ENCODE measurements at places on chromosomes 5 and 9. TPM values are rescaled to one million over a fixed set of nuclear protein-coding genes. Genes with fewer than 3 reads are reported as not detected.

Gene GABRP
- 3.1 TPM for total RNA-seq

Gene ANKRD34B
- 0.17 TPM for total RNA-seq

Gene ACER2
- 7.5 TPM for total RNA-seq

Gene GCNT4
- total RNA-seq: 3.3 TPM

Gene ANKRD20A1
- 1.6 TPM for total RNA-seq

Gene HRCT1
- total RNA-seq: not detected

Gene HTR1A
- not detected for total RNA-seq

Gene DNAJC21
- 50.3 TPM for total RNA-seq

Gene CDX1
- total RNA-seq: 0.31 TPM

Gene ANKRD31
- total RNA-seq: 0.55 TPM

Gene SLC34A1
- total RNA-seq: not detected

Gene ARSI
- 0.24 TPM for total RNA-seq

Gene SLC46A2
- total RNA-seq: not detected

Gene RLN1
- 0.91 TPM for total RNA-seq

Gene FOXD4L6
- total RNA-seq: not detected

Gene SOHLH1
- total RNA-seq: not detected

Gene CARTPT
- not detected for total RNA-seq

Gene OR1N1
- not detected for total RNA-seq

Gene TGFBI
- total RNA-seq: 3.8 TPM

Gene CARD6
- total RNA-seq: 0.74 TPM

Gene MED22
- total RNA-seq: 48.4 TPM

Gene RHOBTB3
- 61.9 TPM for total RNA-seq

Gene ARL14EPL
- total RNA-seq: not detected

Gene KCNV2
- not detected for total RNA-seq

Gene PITX1
- total RNA-seq: 16.2 TPM

Gene PCSK1
- total RNA-seq: 2.0 TPM

Gene CTNND2
- 143 TPM for total RNA-seq

Gene NMUR2
- not detected for total RNA-seq

Gene ACOT12
- not detected for total RNA-seq

Gene PIP5KL1
- 3.4 TPM for total RNA-seq

Gene INPP5E
- total RNA-seq: 25.1 TPM

Gene SPATA31E1
- total RNA-seq: not detected

Gene IL31RA
- not detected for total RNA-seq

Gene GFPT2
- total RNA-seq: 1.7 TPM

Gene SLC34A3
- total RNA-seq: 0.27 TPM

Gene RASGEF1C
- total RNA-seq: 0.51 TPM

Gene PCDHGC5
- total RNA-seq: 1.2 TPM

Gene LCN10
- total RNA-seq: not detected

Gene RNF208
- total RNA-seq: 24.0 TPM

Gene PCDHGA1
- 1.1 TPM for total RNA-seq

Gene FAM200C
- total RNA-seq: 6.5 TPM

Gene DNM1
- 38.0 TPM for total RNA-seq

Gene TRAF1
- total RNA-seq: 6.7 TPM

Data from progenitor cell of endocrine pancreas (in vitro differentiated cells).